ENCODE measurements at places on chromosomes 1 and 21.

DNA sequence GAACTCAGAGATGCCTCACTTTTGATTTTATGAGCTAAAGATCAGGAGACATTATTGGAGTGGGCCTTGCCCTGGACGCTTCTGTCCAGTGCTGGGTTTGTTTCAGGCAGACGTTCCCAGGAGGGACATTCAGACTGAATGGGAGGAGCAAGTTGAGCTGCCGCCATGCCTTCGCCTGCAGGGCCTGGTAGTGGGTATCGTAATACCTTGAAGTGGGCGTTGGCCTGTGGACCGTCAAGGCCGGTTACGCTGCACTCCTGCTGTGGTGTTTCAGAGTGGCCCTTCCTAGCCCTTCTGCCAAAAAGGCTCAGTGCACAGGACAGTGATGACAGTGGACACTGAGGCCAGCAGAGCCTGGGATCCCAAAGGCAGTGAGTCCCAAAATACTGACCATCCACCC, 1.6 kb downstream of the FAM3B start:
- no peak for DNase-seq

DNA sequence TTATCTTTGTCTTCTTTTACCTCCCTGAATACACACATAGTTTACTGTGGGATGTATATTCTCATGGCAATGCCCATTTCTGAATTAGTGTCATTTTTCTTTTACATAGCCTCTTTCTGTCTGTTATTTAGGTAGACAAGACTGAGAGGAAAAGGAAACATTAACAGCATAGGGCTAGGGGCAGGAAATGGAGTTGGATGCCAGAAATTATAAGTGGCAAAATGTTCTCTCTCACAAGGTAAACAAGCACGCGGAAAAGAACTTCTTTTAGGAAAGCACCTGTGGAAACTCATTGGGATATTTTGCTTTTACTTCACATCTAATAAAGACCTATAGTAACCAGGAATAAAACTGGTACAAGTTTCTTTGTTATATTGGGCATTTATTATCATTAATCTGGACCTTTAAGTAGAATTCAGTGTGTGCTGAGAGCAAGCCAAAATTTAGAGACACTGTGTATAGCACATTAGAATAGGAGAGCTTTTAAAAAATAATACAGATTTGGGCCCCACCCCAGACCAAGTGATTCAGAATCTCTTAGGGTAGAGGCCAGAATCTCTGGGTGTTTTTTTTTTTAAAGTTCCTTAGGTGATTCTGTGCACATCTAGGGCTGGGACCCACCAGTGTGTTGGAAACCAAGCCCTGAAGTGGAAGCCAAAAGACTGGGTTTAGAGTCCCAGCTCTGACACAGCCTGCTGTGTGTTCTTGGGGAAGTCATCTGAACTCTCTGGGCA, 32.7 kb downstream of the S100A10 start:
- DNase-seq, result no peak

- no peak for DNase-seq
These were observed 28.1 kb upstream of the RNF19B start for GRCh38 chr1:32992489-32993323.

DNA sequence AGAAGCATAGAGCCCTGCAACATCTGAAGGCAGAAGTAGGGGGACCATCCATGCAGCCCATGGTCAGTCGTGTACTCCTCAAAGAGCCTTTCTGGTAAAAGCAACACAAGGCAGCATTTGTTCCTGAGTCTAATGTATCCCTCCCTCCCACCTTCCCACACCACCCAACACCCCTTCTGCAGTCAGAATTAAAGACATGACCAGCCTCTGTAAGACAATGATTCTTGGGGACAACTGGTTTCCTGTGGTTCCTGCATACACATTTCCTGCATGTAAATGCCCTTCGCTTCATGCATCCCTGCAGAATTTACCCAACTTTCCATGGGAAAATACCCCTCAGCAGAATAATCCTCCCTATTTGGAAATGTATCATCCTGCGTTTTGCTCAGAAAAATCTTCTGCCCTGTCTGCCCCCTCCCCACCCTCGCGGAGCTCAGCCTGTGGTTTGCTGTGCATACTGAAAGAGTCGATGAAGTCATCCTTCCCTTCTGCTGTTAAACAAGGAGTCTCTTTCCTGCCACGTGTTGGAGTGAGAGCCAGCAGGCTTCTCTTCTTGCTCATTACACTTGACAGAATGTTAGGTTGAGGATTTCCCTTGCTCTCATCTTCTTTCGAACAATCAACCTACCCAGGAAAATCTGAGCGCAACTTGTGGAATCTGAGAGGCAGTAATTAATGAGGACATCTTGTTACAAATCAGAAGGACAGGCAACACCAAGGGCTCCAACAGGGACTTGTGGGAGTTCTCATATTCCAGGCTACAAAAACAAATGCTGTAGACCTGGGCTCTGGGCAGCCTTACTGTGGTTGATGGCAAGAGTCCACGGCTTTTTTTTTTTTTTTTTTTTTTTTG, 4.7 kb downstream of the TNN start:
- DNase-seq, result no peak

DNA sequence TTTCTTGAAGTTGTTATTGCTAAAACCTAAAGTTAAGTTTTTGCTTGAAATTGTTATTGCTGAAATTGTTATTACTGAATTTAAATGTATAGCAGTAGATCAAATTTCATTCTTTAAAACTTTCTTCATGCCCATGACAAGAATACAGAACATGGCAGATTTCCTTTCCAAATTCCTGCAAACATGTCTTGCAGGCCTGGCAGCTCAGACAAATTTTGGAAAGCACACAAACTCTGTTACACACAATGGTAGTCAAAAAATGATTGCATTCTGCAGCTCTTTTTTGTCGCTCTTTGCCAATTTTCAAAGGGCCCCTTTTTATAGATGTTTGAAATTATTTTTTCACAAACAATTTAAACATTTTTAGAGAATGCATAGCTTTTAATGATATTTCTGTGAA, 1292.3 kb upstream of the B3GALT2 start:
- no peak for DNase-seq

Data from cortex of kidney (tissue), 1 donor.